ENCODE measurements at places on chromosomes 4 and X.
A peak's percentile ranks its signal among the peaks of the same experiment; 100 is the strongest.

DNA sequence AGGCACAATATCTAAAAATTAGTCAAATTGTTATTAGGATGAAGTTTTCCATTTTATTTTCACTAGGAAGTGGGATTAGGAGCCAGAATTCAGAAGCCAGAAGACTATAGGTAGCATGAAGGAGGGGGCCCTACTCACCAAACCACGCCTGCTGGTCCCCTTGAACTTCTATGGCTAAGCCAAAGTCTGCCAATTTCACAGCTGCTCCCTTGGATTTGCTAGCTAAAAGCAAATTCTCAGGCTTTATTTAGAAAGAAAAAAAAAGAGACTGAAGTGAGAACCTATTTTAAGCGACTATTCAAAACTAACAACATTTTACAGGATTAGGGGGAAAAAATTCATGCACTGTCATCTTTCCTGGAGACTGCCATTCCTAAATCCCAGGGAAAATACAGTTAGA lies 224.3 kb downstream of the CAMK2D start:
- DNase-seq = no peak

- DNase-seq = no peak
Measured at GRCh38 chrX:43525901-43526610, 130.0 kb upstream of the MAOA start.

GRCh38 chrX:41730081-41730480 lies 6.1 kb downstream of the GPR82 start:
- peak; percentile 30 for DNase-seq

DNA sequence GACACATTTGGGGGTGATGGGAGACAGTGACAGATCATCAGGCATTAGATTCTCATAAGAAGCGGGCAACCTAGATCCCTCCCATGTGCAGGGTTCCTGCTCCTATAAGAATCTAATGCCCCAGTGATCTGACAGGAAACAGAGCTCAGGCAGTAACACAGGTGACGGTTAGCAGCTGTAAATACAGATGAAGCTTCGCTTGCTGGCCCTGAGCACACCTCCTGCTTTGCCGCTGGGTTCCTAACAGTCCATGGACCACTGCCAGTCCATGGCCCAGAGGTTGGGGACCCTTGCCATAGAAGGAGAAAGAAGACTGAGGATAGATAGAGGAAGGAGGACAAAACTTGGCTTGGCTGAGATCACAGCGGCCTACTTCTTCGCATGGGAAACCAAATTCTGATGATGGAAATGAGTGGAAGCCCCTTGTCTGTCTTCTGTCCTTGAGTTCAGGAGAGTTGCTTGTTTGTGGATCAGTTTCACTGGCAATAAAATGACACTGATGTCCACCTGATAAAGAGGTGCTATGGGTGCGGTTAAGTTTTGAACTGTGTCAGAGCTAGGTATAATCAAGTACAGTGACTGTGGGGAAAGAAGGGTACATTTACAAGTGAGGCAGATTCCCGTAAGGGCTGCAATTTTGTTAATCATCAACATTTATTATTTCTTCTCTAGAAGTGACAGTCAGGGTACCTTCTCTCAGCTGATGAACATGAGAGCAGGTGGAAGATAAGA lies 1.7 kb upstream of the TIFA start:
- no peak for DNase-seq

- DNase-seq = no peak
Measured at GRCh38 chr4:148225639-148226038, 216.6 kb downstream of the NR3C2 start.

DNA sequence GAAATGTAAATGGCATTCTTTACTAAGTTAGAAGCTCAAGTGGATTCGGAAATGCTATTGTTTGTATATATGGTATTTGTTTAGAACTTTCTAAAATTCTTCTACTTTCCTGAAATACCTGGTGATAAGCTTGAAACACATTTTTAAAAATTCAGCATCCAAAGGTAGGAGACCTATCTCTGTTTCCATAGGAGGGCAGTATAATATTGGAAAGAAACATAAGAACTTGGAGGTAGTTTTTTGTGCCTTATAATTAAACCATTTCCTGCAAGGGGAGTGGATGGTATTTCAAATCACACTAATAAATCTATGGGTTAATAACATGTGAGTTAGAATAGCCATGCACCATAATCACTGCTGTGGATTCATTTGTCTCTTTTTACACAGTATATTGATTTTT lies 217.4 kb upstream of the AADAT start:
- DNase-seq = no peak

DNA sequence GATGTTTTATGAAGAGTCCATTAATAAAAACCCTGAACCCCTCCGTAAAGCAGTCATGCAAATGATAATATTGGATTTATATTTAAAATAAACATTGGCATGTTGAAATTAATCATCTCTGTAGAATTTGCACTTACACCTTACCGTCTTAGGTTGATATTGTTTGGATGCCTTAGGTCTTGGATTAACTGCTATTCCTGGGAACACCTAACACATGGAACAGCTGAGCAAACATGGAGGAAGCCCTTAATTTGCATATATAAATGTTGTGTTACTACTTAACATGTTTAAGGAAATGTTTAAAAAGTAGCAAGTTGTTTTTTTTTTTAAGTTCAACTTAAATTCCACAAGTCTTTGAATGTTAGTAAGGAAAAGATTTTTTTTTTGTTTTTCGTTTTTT lies 62.5 kb downstream of the NSD2 start:
- DNase-seq = no peak

DNA sequence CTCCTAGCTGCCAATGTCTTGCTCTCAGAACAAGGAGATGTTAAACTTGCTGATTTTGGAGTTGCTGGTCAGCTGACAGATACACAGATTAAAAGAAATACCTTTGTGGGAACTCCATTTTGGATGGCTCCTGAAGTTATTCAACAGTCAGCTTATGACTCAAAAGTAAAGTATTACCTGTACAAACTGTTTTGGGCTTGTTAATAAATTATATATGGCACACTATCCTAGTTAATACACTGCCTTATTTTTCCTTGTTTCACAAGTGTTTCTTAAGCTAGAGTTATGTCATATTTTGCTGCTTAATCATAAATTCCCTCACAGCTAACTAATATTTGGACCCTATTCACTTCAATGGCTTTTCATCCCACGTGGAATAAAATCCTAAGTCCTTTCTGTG lies 45.3 kb downstream of the STK26 start:
- DNase-seq = no peak

DNA sequence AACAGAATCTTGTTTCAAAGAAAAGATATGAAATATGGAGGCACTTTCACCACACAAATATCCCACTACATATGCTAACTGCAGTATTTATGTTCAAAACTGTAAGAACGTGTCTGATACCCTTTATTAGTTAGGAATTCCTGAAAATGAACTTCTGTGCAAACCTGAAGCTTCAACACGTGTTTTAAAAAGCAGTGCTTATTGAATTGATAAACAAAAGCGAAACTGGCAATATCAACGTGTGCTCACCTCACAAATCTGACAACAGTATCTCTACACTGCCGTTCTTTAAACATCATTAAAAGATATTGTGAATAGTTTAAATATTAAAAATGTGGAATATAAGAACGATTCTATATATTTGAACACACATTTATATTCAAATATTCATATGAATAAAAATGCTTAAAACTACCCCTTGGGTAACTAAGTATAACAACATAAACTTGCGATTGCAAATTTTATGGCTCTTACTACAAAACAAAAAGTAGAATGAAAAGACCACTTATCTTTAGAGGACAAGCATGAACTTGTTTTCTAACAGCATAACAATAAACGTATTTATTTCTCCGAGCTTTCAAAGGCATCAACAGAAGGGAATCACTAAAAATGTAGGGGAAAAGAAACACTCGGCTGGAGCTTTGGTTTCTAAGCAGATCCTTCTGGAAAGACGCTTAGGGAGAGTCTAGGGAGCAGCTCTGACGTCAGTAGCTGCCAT lies at the start of gene LRP2BP:
Gene LRP2BP (minus strand): TSS at position 687 of the 718 bp plus-strand sequence. CDS start 17,738 bp downstream, outside the sequence.
- DNase-seq = peak; percentile 97

DNA sequence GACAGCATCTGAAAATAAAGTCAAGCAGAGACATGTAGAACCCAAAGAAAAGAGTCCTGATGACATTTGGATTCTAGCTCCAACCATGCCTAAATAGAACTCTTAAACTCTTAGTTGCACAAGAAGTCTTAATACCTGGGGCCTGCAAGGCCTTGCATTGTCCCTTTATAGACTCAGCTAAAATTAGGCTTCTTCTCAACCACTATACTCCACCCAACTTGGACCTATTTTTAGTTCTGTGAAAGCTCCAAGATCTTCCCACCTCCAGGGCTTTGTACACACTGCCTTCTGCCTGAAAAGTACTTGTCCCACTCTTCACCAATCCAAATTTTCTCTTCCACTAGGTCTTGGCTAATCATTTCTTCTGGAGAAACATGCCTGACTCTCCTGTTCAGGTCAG lies 36.5 kb downstream of the PLK4 start:
- DNase-seq = no peak

GRCh38 chr4:5284517-5284916 lies 233.2 kb downstream of the STK32B start:
- DNase-seq = no peak

GRCh38 chrX:75230296-75230695 lies 43.6 kb upstream of the UPRT start:
- DNase-seq = no peak

- DNase-seq = peak; percentile 14
Measured at GRCh38 chr4:36165631-36166005, 78.7 kb downstream of the ARAP2 start.

DNA sequence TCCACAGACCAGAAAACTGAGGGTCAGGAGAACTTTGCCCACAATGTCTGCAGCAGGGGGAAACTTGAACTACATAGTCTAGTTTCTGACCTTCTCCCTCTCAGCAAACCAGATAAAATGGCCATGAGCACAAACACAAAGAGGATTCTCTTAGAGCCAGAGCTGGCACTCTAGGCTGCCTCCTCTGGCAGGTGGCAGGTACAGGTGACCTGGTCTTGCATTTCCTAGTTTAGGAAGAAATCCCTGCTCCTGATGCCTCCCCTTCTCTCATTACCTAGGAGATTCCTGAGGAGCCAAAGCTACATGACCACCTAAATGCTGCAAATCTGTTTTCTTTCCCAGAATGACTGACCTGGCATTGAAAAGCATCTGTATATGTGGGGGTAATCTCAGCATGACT lies 45.1 kb downstream of the ARHGEF9 start:
- DNase-seq = no peak

Measured in fibroblast of pulmonary artery (primary cell).